CD4-positive, CD25-positive, alpha-beta regulatory T cell (primary cell): ENCODE measurements at places on chromosomes 1 and 21.

DNA sequence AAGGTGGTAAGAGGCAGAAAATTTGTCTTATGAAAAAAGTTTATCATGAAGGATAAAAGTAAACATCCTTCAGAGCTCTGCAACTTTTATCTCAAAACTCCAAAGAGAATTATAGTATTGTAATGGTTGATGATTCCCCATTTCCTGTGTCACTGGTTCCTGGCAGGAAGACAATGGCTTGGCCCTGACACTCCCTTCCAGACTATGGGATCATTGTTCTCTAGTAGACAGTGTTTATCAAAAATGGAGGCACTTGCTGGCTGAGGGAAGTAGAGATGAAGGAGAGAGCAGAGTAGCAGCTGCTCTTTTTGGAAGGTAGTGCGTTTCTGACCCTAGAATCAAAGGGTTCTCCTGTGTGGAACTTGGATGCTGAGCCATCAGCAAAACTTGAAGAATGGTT lies 145.9 kb upstream of the ATP1B1 start:
- DNase-seq: no peak

DNA sequence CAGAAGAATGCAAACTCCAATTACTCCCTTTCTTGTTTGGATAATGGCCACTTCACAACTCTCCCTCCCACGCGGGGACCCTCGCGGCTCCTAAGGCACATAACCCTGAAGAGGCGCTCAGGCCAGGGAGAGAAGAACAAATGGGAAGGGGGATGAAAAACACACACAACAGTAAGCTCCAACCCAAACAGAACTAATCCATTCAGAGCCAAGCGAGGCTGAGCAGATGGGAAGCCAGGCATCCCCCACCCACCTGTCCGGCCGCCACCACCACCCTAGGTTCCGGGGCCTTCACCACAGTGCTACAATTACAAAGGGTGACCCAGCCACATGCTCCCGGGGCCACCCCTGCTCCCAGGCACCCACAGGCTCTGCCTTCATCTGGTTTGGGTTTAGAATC lies 101.5 kb downstream of the MRPL37 start:
- no peak for DNase-seq

DNA sequence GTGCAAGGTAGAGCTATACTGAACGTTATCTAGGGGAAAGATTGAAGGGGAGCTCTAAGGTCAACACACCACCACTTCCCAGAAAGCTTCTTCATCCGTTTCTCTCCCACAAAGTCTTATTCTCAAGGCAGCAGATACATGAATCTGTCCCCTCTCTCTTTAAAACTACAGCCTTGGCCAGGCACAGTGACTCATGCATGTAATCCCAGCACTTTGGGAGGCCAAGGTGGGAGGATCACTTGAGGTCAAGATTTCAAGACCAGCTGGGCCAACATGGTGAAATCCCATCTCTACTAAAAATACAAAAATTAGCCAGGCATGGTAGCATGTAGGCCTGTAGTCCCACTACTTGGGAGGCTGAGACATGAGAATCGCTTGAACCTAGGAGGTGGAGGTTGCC lies 8.1 kb downstream of the CYP4X1 start:
- DNase-seq: no peak

GRCh38 chr1:40662151-40662550 lies 3.3 kb downstream of the RIMS3 start:
- DNase-seq: no peak

- DNase-seq: no peak
Observed at GRCh38 chr1:197471248-197471985, 203.4 kb downstream of the CRB1 start.
